ENCODE measurements at places on chromosomes 6 and 20. TPM values are rescaled to one million over a fixed set of nuclear protein-coding genes. Genes with fewer than 3 reads are reported as not detected.
A peak's percentile ranks its signal among the peaks of the same experiment; 100 is the strongest.

The PXMP4 gene
- polyA plus RNA-seq = 12.0 TPM

GRCh38 chr6:46921731-46922130 lies at the start of gene ADGRF5:
TSS of gene ADGRF5 (minus strand) at chr6:46921938. CDS start at chr6:46906762, 15,176 bp downstream.
- DNase-seq = no peak

GRCh38 chr6:142444881-142445301 lies 143.1 kb downstream of the ADGRG6 start:
- DNase-seq = no peak

The TNNC2 gene
- polyA plus RNA-seq = 4.1 TPM

The PRDM13 gene
- not detected for polyA plus RNA-seq

DNA sequence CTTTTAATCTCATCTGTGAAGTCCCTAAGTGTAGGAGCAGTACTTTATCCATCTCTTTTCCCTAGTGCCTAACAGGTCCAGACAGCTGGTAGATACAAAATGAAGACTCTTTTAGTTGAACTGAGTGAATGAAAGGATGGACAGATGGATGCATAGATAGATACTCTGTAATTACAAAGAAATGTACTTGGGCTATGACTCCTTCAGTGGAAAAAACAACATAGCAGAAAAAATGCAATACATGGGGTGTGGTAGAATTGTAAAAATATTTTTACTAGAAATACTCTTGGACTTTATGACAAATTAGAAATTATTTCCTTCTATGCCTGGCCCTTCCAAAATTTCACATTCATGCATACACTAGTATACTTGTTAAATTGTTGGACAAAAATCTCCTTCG lies 29.3 kb downstream of the KCNQ5 start:
- no peak for DNase-seq

DNA sequence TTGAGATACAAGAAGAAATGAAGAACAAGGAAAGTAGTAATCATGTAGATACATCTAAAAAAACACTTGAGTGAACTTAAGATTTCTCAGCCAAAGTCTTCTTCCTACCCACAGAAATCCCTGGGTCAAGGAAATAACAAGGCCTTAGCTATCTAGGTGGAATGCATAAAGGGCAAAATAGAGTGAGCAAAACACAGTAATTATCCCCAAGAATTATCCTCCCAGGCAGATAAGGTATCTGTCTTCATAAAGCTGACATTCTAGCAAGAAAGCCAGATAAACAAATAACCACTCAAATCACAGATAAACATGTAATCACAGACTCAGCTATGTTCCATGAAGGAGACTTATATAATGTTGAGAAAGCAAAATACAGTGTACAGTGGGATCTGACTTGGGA lies 136.9 kb upstream of the C6orf118 start:
- DNase-seq = no peak

The ADGRF5 gene
- polyA plus RNA-seq = 16.2 TPM

DNA sequence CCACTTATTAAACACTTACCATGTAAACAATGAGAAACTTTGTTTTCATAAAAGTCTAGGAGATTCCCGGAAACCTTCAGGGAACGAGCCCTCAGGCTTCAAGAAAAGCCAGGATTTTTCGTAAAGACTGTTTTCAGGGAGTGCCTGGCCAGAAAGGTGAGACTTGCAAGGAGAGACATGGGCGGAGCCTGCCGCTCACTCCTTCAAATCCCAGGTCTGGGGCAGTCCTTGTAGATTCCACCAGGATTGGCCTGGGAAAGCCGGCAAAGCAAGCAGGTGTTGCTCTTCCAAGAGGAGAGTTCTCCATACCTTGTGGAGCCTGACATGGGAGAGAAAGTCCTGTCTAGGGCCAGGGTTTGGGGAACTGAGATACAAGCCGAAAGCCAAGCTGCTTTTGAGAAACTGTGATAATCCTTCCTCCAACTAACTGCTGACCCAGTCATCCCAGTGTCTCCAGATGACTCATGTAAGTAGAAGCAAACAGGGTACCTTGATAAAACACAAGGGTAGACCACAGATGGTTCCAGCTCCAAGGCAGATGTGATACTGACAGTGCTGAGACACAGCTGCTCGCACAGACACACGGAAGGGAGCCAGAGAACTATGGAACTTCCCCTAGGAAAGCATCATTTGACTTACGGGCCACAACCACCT lies 69.4 kb upstream of the NAA20 start:
- DNase-seq = no peak

DNA sequence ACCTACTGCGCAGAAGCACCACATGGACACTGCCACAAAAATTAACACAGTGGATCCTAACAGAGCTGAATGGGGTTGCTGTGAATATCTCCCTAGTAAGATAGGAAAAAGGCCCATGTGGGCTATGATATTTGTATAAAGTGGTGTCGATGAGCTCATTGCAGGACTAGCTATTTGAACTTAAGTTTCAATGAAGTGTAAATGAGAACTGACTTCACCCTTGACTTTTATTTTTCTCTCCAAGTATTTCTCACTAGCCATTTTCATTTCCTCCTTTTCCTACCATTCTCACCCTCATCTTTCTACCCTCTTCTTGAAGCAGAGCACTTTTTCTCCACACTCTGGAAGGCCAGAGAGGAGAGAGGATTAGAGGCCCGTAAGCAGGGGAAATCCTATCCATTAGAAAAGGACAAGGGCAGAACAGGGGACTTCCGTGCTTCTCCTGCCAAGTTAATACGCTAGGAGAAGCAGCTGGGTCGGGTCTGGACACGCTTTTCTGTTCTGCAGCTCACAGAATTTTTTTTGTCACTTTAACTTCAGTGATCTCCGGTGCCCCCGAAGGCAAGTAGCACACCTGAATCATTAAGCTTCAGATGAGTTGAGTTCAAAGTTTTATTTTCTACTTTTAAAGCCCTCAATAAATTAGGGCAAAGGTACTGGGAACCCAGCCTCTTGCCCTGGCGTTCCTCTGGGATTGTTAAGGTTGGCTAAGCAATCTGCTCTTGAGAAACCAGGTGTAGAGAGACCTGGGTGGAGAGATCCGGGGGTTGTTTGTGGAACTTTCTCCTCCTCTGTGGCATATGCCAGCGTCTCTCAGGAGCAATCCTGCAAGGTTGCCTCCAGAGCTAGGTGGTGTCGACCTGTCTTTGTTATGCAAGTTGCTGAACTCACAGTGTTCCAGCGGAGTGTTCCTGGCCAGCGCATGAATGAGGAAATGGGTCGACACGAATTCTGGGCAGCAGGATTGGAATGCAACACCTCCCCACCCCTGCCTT lies 56.2 kb upstream of the ARID1B start:
- peak; percentile 63 for DNase-seq

The CLIC5 gene
- 2.4 TPM for polyA plus RNA-seq

The ULBP3 gene
- polyA plus RNA-seq = 1.1 TPM

The ATRN gene
- 15.2 TPM for polyA plus RNA-seq

GRCh38 chr6:43761666-43762409 lies 8.2 kb upstream of the VEGFA start:
- no peak for DNase-seq

The SPTLC3 gene
- polyA plus RNA-seq = 3.1 TPM

DNA sequence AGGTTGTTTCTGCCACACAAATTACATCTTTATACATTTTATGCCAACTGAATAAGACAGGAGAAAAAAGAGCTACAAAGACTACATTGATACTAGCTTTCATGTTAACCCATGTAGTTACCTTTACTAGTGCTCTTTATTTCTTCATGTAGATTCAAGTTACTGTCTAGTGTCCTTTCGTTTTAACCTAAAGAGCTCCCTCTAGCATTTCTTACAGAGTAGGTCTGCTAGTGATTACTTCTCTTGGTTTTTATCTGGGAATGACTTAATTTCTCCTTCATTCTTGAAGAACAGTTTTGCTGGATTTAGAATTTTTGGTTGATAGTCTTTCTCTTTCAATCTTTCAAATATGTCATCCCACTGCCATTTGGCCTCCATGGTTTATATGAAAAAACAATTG lies 21.2 kb upstream of the NOP56 start:
- DNase-seq = no peak

The TFAP2B gene
- polyA plus RNA-seq = 0.20 TPM

The TDRD6 gene
- 0.13 TPM for polyA plus RNA-seq

GRCh38 chr20:6104493-6105188 lies 18.2 kb downstream of the FERMT1 start:
- DNase-seq = no peak

The VWA7 gene
- 0.39 TPM for polyA plus RNA-seq

GRCh38 chr6:130841128-130841728 lies 14.0 kb downstream of the SMLR1 start:
- DNase-seq = no peak

GRCh38 chr6:153129873-153130514 lies 1.1 kb downstream of the RGS17 start:
- no peak for DNase-seq

DNA sequence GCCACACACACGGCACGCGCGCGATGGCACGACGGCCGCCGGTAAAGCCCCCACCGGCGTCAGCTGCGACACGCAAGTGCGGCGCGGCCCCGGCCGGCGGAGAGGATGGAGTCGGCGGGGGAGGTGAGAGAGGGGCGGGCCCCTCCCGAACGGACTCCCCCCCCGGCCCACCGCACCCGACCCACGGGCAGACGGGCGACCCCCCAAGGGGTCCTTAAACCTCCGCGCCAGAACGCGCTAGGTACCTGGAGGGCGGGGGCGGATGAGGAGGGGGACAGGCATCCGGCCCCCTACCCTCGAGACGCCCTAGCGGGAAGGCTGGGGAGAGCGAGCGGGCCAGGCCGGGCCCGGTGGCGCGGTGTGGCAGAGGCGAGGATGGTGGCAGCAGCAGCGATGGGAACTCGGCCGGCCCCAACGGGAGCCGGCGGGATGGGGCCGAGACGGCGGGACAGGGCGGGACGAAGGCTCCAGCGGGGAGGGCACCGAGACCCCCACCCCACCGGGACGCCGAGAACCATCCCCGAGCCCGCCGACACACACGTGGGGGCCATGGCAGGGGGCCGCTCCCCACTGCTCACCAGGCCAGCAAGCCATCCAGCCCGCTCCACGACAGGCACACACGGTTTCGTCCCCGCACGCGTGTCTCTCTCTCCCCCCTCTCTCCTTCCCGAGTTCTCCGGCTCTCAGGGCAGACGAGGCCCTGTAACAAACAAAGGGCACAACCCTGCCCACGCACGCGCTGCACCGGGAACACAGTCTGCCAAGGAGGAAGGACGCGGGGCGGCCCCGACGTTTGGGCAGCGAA lies 1515.4 kb upstream of the DEFB115 start:
- no peak for DNase-seq

DNA sequence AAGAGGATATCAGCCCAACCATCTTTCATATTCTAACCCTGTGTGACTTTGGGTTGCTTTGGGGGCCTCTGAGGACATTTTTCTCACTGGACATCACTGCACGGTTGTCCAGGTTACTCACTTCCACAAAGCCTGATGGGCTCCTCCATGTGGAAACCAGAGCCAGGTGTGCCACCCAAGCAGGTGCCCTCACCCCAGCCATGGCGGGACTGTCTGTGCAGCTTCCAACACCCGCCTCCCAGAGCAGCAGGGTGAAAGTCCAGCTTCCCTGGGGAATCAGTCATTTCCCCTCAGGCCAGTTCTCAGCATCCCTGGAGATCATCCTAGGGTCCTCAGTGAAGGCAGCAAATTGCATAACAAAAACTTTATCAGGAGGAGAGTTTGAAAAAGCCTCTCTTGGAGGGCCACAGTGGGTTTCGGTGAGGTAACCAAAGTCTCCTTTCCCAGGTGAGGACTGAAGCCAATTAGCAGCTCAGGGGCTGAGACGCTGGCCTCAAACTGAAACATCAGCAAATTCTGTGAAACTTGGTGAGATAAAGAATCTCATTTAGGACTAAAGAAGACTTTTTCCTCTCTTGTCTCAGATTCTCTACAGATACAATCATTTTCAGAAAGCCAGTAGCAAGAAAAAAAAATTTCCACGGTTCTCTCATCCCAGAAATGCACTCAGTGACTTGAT lies 289.6 kb upstream of the CDH4 start:
- DNase-seq = no peak

The TPD52L1 gene
- polyA plus RNA-seq = 160 TPM

DNA sequence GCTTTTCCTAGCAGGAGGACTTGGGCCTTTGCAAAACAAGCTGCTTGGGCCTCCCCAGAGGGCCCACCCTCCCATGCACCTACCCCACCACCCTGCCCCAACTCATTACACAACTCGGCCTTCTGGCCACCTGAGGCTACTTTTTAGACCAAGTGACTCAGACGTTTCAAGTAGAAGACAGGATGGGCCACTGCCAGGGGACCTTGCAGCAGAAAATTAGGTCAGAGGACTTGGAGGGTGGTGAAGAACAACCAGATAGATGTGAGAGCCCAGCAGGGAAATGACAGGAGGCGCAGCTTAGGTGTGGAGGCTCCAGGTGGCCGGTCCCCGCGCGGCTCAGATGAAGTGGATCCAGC lies 1.4 kb downstream of the PPP1R3D start:
- DNase-seq = no peak

DNA sequence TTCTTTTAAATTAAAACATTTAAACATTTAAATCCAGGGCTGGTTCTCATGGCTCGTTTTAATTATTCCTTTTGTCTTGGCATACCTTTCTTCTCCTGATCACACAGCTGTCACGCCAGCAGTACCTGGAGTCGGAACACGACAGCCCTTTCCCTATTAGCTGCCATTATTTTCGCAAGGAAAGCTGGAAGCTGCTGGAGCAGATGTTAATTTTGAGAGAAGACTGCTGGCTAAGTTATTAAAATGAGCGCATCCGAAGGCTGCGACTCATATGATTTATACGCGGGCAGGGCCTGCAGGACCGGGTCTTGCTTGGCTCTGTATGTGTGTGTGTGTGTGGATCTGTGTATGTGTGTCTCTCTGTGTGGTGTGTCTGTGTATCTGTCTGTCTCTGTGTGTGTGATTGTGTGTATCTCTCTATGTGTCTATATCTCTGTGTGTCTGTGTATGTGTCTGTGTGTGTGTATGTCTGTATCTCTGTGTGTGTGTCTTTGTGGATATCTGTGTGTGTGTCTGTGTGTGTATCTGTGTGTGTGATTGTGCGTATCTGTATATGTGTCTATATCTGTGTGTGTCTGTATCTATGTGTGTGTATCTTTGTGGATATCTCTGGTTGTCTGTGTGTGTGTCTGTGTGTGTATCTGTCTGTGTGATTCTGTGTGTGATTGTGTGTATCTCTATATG lies 191.5 kb downstream of the CDH4 start:
- DNase-seq = no peak

- no peak for DNase-seq
These were observed 153.3 kb upstream of the SNX9 start for GRCh38 chr6:157669747-157670216.

The PAX1 gene
- not detected for polyA plus RNA-seq

The SIRPB1 gene
- 0.38 TPM for polyA plus RNA-seq

DNA sequence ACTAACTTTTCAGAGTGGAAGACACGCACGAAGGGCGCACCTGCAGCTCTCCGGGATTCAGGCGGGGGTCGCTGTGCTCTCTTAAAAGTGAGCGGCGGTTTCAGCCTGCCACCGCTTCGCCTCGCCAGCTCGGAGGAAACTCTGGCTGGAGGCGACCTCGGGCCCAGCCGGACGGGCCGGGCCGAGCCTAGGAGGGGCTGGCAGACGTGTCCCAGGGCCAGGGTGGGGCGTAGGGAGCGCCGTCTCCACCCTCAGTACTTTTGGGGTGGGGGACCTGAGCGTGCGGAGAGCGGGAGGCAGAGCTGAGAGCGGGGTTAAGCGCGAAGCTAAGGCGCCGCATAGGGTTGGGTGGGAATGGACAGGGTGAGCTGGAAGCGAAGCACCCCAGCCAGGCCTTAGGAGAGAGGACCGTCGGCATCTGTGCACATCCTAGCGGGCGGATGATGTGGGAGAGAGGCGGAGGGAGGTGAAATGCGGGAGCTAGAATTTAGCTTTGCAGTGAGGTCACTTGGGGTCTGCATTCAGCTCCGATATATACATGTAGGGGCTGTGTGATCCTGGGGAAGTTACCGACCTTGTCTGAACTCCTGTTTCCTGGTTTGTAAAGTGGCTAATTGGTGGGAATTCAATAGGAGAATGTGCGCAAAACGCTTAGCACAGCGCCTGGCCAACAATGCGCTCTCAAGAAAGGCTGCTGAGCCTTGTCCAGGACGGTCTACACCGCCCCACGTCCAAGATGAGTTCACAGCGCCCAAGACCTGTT lies 6.5 kb upstream of the TFAP2A start:
- no peak for DNase-seq
